ENCODE measurements at places on chromosomes 3 and 15.

DNA sequence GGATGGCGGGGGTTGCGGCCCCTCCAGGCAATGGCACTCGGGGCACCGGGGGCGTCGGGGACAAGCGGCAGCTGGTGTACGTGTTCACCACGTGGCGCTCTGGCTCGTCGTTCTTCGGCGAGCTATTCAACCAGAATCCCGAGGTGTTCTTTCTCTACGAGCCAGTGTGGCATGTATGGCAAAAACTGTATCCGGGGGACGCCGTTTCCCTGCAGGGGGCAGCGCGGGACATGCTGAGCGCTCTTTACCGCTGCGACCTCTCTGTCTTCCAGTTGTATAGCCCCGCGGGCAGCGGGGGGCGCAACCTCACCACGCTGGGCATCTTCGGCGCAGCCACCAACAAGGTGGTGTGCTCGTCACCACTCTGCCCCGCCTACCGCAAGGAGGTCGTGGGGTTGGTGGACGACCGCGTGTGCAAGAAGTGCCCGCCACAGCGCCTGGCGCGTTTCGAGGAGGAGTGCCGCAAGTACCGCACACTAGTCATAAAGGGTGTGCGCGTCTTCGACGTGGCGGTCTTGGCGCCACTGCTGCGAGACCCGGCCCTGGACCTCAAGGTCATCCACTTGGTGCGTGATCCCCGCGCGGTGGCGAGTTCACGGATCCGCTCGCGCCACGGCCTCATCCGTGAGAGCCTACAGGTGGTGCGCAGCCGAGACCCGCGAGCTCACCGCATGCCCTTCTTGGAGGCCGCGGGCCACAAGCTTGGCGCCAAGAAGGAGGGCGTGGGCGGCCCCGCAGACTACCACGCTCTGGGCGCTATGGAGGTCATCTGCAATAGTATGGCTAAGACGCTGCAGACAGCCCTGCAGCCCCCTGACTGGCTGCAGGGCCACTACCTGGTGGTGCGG is 1.9 kb downstream of the CHST2 start:
- DNase-seq = peak; percentile 90

DNA sequence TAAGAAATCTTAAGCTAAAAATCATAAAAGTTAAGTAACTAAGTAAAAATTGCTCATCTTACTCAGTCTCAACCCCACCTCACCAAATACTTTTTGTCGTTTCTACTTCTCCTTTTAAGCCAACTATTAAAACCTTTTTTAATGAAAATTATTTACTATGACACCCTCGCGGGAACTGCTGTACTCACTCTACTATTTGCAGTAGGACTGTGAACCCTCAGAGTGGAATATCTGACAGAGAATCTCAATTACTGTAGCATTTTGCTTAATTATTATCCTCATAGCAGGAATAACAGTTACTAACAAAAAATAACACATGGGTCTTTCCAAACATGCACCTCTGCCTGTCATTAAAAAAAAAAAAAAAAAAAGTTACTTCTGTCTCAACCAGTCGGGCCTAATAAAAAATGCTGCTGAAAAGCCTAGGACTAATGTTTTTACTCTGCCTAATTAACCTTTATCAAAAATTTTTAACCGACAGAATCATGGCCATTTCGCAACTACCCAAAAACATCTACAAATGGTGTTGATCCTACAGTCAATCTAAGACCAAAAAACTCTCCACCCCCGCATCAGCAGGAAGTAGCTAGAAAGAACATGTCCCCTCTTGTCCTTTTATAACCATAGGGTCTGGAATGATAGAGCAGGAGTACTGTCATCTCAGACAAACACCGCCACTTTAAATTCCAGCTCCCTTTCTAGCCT is 10.2 kb downstream of the ALDH1L1 start:
- no peak for DNase-seq

- DNase-seq = peak; percentile 59
Observed at GRCh38 chr15:77804210-77804609, 171.5 kb upstream of the LINGO1 start.

DNA sequence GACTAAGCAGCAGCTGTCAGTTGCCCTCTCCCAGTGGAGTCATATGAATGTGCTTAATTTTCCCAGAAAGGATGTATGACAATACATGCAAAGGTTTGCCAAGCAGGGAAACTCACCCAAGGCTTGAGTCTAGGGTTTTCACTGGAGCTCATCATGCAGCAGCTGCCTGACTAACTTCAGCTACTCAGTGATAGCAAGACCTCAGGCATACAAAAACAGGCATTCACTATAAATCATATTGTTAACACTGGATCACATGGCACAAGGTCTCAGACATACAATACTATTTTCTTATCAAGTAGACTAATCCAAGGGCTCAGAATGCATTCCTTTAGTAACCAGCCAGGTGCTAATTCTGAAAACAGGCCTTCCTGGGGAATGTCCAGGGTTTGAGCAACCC is 85.0 kb upstream of the STAC start:
- no peak for DNase-seq

GRCh38 chr15:66820481-66821176 is 118.6 kb downstream of the SMAD6 start:
- peak; percentile 41 for DNase-seq

DNA sequence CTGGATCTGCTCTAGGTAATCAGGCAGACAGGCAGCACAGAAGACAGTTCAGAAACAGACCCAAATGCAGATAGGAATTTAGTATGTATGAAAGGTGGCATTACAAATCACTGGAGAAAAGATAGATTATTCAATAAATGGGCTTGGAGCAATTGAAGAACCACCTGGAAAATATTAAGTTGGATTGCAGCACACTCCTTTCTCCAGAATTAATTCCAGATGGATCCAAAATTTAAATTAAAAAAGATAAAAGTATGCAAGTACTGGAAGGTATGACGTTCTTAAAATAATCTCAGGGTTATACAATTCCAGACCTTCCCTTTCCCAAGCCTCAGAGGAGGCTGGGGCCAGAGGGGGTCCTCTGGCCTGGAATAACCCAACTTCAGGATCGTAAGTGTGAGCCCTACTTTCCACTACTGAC is 32.5 kb downstream of the HRH1 start:
- DNase-seq = no peak

- DNase-seq = no peak
Observed at GRCh38 chr3:43883729-43884396, 193.1 kb downstream of the ABHD5 start.

- no peak for DNase-seq
Observed at GRCh38 chr15:37057256-37057655, 43.1 kb downstream of the MEIS2 start.

- no peak for DNase-seq
Observed at GRCh38 chr3:189235214-189235613, 63.4 kb downstream of the TPRG1 start.

- DNase-seq = no peak
Observed at GRCh38 chr3:54862526-54862925, 65.3 kb downstream of the LRTM1 start.

- peak; percentile 88 for DNase-seq
Observed at GRCh38 chr3:30084971-30085403, 521.4 kb upstream of the TGFBR2 start.

GRCh38 chr3:9721015-9721699 is 10.4 kb upstream of the BRPF1 start:
- DNase-seq = no peak

DNA sequence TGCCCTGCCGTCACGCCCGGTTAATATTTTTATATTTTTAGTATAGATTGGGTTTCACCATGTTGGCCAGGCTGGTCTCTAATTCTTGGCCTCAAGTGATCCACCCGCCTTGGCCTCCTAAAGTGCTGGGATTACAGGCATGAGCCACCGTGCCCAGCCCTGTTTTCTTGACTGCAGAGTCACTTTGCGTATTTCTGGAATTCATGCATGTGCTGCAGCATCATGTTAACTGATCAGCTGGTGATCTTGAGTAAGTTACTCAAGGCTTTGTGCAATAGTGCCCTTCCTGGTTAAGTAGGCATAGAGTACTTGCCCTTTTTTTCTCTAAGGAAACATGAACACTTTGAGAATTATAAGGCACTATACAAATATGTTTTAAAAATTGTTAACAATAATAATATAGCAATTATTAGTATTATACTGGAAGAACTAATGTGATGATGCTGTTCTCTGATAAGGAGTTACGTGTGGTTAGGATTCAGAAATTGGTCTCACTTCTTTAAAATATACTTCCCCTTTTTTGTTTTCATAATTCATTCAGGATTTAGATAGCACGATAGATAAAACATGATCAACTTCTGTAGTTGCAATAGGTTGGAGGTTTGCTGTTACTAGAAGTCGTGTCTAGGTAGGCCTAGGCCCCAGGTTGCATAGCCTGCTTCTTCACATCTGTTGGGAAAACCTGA is 33.6 kb downstream of the GPR171 start:
- DNase-seq = no peak

DNA sequence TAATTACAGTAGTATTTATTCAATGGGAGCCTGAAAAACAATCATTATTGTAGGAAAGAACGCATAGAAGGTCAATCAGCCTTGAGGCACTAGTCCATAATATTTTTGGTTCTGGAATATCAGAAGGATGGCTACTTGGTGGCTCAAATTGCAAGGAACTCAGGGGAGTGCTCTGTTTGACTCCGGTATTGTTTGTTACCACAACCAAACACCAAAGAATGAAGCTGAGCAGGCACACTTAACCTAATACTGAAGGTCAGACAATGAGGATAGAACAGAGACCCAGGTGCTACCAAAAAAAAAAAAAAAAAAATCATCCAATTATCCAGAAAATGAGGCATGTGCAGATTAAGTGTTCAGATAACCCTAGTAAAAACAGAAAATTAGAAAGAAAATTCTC is 11.1 kb upstream of the SATB1 start:
- no peak for DNase-seq

DNA sequence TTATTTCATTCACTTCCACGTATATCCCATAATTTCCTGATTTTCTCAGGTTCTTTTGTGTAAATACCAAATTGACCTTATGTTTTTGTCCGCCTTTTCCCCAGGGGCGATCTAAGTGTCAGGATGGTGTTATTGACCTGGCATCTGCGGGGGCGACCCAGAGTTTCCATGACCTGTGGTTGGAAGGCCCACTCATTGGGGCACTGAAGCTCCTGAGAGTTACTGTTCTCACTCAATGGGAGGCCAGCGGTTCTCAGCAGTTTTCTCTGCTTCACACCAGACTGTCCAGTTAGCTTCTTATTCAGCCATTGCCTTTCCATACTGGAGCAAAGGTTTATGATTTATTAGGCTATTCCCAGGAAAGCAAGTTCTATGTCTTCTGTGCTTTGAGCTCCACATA is 53.3 kb downstream of the B3GALNT1 start:
- DNase-seq = no peak

GRCh38 chr3:189041482-189042090 is 130.2 kb upstream of the TPRG1 start:
- peak; percentile 91 for DNase-seq

GRCh38 chr15:58010983-58011382 is 54.5 kb downstream of the ALDH1A2 start:
- no peak for DNase-seq

GRCh38 chr3:194953291-194953690 is 267.6 kb downstream of the FAM43A start:
- no peak for DNase-seq

Measured in endodermal cell (in vitro differentiated cells).